DMS 273 treated with DMSO at 0.1 percent for 48 hours (cell line): ENCODE measurements at places on chromosomes 5 and 9.

DNA sequence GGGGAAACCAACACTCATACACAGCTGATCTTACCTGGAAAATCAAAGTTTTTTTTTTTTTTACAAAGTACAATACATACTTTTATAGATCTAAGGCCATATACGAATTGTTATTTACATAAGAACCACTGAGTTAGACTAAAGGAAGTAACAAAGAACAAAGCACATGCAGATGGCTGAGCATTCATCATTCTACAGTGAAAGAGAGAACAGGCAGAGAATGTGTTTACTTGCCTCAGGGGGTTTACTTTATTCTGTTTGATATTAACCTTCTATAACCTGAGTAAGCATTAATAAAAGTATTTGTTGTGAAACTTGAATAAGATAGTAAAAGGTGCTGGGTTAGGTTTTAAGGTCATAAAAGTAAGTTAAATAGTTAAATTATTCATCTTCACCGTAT lies 54.7 kb downstream of the SLC38A9 start:
- DNase-seq, result no peak

GRCh38 chr9:27660148-27660547 lies 86.9 kb upstream of the C9orf72 start:
- DNase-seq, result no peak

- DNase-seq, result no peak
These were observed 30.7 kb downstream of the ACOT12 start for GRCh38 chr5:81363093-81363871.

DNA sequence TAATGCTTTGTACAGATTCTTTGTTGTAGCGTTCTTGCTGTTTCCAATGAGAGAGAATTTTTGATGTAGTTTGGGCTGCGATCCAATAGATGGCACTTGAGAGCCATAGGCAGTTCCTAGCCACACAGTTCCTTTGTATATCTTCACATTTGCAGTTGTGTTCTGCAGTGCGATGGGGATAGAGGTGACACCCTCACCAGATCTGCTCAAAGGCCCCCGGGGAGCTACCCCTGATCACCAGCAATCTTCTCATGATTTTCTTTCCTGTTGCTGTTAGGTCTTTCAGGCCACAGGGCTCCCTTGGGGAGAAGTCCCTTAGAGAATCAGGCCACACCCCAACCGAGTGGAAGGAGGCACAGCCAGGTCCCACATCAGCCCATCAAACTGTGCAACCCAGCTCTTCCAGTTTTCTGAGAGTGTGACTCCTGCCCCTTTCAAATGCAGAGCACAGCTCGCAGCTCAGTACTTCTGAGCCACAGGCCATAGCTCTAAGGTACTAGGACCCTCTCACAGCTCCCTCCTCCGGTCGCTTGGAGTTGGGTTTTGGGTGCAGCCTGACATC lies 353.7 kb downstream of the SLCO4C1 start:
- no peak for DNase-seq

DNA sequence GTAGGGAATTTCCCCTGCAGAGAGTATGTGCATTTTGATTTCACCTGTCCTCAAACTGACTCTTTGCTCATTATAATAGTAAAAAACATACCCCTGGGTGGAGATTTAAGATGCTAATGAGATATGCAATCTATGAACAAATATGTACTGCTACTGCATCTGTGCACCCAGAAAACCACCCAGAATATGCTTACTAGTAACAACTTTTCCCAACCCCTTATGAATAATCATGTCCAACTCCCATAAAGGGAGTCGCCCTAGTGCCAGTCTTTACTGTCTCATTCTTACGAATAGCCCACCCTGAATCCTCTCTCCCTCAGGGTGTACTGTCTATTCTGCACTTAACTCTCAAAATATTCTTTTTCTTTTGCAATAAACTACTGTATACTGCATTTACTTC lies 39.0 kb upstream of the ZFP37 start:
- no peak for DNase-seq

GRCh38 chr5:15421921-15422412 lies 78.0 kb upstream of the FBXL7 start:
- no peak for DNase-seq

GRCh38 chr5:116938488-116938887 lies 363.9 kb upstream of the SEMA6A start:
- no peak for DNase-seq

GRCh38 chr5:107776922-107777740 lies 106.4 kb upstream of the EFNA5 start:
- DNase-seq, result no peak

DNA sequence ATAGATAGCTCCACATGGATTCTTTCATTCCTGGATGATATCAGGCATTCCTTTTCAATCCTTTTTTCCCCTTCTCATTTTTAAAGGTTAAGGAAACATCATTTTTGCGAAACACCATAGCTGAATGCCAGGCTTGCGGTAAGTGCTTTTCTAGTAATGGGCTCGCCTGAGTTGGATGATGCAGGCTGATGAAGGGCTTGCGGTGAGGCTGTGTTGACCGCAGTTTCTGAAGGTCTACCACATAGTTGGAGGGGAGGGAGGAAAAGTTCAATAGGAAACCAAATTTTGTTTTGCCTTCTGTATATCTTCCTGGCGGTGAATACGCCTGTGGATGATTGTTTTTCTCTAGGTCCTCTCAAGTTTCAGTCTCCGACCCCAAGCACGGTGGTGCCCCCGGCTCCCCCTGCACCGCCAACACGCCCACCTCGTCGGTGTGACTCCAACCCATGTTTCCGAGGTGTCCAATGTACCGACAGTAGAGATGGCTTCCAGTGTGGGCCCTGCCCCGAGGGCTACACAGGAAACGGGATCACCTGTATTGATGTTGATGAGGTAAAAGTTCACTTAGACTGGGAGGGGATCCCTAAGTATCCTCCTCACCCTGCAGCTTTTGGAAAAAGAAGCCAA lies 24.3 kb downstream of the THBS4 start:
- no peak for DNase-seq

- no peak for DNase-seq
These were observed 350.7 kb upstream of the TLE4 start for GRCh38 chr9:79221084-79221483.

DNA sequence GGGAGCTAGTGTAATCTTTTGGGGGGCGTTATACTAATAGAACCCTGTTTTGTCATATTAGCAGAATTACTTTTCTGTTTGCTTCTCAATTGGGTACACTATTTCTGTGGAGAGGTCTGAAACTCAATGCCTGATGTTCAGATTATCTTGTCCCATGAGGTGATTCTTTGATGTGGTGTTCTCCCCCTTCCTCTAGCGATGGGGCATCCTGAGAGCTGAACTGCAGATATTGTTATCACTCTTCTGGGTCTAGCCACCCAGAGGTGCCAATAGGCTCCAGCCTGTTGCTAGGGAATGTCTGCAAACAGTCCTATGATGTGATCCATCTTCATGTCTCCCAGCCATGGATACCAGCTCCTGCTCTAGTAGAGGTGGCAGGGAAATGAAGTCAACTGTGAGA lies 233.1 kb upstream of the RASA1 start:
- no peak for DNase-seq

GRCh38 chr5:154487541-154487940 lies 9.5 kb upstream of the HAND1 start:
- no peak for DNase-seq

DNA sequence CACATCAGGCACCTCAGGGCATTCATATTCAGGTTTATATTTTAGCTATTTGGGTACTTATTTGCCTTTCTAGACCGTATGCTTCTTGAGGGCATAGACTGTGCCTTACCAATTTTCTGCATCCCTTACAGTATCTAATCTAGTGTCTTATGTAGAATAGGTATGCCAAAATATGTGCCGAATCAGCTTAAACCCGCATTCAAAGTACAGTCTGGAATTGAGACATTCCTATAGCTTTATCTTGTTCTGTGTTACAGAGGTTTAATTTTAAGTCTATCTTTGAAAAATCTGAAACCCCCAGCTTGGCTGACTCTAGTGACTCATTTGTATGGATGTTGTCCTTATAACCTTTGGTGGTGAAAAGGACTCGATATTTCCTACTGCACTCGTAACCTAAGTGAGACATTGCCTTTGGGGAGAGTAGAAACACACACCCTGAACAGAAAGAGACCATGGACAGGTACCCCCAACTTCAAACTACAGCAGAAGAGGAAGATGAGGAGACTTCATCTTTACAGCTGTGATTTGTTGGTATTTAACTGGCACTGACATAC lies 27.0 kb upstream of the TMOD1 start:
- DNase-seq, result no peak

GRCh38 chr5:149063017-149063687 lies at the start of gene SH3TC2:
Gene SH3TC2 (minus strand): TSS chr5:149063062. CDS start chr5:149063022, 40 bp downstream.
- DNase-seq, result no peak

DNA sequence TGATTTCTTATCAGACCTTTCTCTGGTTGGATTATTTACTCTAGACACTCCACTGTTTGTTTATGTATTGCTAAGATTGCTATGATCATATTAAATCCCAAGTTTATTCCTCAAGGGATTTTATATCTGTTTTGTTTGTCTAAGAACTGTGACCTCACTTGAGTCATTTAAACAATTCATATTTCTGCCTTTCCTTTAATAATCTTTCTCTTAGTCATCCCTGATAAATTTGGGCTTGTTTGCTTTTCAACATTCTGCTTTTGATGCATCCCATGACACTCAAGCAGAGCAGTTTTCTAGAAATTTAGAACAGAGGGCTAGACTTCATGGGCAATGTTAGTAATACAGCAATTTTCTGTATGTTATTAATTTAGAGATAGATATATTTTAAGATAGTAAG lies 231.6 kb upstream of the TNC start:
- DNase-seq, result no peak

GRCh38 chr5:58687079-58687478 lies 104.2 kb downstream of the RAB3C start:
- no peak for DNase-seq

GRCh38 chr5:129904102-129904666 lies at the start of gene CHSY3:
Gene CHSY3 (plus strand): TSS chr5:129904465.
- peak; percentile 41 for DNase-seq

DNA sequence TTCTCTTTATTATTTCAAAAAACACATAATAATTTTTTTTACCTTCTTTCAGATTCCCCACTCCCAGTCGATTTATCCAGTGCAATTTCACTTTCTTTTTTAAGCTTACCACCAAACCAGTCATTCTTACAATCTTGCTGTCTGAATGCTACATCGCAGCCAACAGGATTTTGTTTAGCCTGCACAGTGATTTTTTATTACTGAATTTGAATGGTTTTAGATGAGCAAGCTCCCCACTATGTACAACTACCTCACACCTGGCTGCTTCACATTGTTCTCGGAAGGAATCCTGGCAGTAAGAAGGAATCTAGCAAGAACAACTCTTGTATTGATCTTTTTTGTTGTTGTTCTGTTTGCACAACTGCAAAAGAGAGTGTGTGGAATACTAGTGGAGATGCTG lies 668.1 kb upstream of the WWC1 start:
- no peak for DNase-seq
